ENCODE measurements at places on chromosomes 12 and 14.

GRCh38 chr12:14558473-14558959 lies 9.2 kb downstream of the PLBD1 start:
- no peak for DNase-seq

- DNase-seq = no peak
Observed at GRCh38 chr12:6960593-6961277, 9.6 kb downstream of the PTPN6 start.

GRCh38 chr12:92860521-92860920 lies 68.6 kb downstream of the EEA1 start:
- DNase-seq = no peak

DNA sequence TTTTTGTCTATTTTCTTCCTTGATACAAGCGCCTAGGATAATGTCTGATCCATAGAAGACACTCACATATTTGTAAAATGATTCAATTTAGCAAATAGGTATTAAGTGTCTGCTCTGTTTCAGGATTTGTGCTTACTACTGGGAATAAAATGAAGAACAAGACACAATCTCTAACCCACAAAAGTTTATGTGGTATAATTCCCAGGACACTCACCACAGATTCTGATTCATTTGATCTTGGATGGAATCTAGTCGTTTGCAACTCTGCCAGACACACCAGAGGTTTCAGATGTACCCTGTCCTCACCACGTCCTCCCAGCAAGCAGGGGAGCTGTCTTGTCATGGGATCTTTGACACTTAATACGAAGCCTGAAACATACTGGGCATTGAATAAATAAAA lies 208.3 kb downstream of the LRIG3 start:
- DNase-seq = no peak

GRCh38 chr14:68908803-68909202 lies 70.3 kb downstream of the ACTN1 start:
- DNase-seq = no peak

GRCh38 chr14:102878970-102879460 lies 43.4 kb upstream of the AMN start:
- no peak for DNase-seq

GRCh38 chr12:62642486-62642885 lies 175.9 kb downstream of the MON2 start:
- DNase-seq = no peak

DNA sequence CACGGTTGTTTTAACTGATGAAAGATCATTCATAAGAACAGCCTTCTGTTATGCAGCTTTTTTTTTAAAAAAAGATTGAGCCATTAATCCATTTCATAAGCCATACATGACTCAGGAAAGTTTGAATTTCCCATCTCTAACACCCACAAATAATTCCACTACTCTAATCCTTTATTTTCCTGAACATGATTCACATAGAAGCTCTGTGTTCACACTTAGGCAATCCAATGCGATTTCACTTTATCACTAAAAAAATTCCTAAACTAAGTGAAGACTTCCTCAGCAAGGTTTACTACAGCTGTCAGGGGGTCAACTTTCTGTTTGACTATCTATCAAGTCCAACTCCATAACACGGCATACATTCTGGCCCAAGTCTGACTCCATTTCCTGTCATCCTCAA lies 25.9 kb downstream of the PKP2 start:
- no peak for DNase-seq

DNA sequence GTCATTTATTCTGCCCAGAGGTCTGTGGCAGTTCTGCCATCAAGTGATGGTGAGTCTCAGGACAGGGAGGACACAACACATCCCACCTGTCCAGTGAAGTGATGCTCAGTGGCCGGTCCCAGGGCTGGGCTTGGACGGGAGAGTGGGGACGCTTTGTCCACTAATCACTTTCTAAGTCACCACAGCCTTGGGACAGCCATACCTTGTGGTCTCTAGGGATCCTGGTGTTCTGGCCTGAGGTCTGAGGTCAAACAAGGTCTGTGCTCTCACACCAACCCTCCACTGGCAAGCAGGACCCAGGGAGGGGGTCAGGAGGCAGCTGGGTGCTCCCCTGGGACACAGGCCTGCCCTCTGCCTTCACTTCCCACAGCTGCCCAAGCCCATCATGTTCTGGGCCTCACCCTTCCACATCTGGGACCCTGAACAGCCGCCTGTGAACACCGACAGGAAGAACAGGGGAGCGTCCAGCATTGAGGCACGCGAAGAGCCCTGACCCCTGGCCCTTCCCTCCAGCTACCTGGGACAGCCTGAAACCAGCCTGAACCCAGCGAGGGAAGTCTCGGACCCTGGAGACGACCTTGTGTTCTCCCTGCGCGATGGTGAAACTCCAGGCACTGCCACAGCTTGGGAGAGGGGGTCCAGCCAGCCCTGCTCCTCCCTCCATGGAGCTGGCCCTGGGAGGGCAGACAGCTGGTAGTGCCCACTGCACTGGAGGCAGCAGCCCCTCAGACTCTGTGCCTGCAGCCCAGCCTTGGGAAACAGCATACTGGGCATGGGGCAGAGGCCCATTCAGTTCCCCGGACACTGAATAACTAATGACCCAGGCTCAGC lies 19.7 kb upstream of the GPR132 start:
- no peak for DNase-seq

- no peak for DNase-seq
Observed at GRCh38 chr14:55122440-55122986, 6.5 kb upstream of the LGALS3 start.

DNA sequence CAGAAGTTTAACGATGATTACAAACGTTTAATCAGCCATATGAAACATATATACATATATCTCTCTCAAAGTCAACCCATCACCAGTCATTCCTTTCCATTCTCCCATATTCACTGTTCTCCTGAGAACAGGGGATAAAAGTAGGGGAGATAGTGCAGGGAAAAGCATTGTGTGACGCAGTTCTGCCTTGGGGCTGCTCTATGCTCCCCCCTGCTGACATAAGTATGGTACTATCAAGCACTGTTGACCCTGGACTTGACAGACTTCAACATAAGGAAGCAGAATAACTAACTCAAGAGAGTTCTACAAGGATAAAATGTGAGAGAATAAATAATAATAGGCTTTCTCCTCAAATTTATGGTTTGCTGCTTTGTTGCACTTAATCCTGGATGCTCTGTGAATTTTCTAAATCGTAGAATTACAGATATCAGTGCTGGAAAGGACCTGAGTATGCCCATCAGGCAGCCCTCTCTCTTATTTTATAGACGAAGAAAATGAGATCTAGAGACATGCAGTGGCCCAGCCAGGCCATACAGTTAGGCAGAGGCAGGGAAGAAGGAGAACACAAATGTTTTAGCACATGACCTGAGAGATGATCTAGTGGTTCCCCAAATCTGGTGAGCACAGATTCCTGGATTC lies 87.2 kb downstream of the SCN8A start:
- peak; percentile 1 for DNase-seq

DNA sequence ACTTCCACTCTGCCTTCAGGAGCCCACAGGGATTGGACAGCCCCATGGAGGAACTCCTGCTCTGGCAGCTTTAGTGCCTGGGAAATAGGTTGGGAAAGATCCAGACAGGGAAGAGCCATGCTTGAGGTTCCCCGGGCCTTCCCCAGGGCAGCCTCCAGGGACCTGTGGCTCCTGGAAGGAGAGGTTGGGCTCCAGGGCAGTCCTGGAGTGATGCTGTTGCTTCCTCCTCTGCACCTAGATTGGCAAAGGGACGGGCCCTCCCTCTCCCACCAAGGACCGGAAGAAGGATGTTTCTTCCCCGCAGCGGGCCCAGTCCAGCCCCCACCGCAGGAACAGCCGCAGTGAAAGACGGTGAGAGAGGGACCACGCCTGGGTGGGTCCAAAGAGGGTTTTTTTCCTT lies 16.5 kb downstream of the VASH1 start:
- DNase-seq = no peak

DNA sequence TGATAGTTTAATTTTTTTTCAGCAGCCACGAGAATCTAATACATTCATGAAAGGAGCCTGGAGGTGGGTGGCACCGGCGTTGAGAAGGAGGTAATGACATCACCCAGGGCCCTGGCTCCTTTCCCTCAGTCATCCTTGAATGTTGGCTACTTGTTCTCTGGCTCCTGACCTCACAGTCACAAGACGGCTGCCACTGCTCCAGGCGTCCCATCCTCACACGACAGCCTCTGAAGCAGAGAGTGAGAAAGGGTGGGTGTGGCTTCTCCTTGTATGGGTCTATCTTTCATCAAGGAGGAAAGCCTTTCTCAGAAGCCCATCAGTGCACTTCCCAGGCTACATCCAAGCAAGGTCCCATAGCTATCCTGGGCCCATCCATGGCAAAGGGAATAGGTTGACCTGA lies 207.6 kb upstream of the C14orf180 start:
- no peak for DNase-seq

GRCh38 chr14:92675976-92676375 lies 72.5 kb downstream of the LGMN start:
- DNase-seq = no peak

- DNase-seq = no peak
Observed at GRCh38 chr12:117867348-117867747, 101.4 kb downstream of the KSR2 start.

- no peak for DNase-seq
Observed at GRCh38 chr12:88591343-88591742, 11.1 kb upstream of the KITLG start.

- no peak for DNase-seq
Observed at GRCh38 chr12:60684988-60685655, 1089.3 kb downstream of the SLC16A7 start.

DNA sequence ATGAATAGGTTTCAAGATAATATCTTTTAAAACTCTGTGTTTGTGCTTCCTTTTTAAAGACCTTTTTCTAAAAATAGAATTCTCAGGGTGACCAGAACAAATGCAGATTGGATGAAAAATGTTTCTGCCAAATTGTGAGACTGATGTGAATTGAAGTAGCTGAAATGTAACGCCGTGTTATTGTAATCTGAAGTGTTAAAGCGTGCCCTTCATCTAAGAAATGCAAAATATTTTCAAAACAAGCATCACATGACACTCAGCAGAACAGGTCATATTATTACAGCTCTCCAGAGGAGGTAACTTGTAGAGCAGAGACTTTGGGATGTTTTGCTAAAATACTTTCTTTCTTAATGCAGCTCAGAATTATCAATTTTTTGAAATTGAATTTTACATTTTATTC lies 90.0 kb upstream of the PLEKHA5 start:
- no peak for DNase-seq

DNA sequence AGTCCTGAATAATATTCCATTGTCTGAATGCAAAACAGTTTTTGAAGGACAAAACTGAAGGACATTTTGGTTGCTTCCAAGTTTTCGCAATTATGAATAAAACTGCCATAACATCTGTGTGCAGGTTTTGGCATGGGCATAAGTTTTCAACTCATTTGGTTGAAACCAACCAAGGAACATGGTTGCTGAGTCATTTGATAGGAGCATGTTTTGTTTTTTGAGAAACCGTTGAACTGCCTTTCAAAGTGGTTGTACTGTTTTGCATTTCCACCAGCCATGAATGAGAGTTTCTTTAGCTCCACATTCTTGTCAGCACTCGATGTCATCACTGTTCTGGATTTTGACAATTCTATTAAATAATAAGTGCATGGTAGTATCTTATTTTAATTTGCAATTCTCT lies 23.0 kb upstream of the GSG1 start:
- no peak for DNase-seq

DNA sequence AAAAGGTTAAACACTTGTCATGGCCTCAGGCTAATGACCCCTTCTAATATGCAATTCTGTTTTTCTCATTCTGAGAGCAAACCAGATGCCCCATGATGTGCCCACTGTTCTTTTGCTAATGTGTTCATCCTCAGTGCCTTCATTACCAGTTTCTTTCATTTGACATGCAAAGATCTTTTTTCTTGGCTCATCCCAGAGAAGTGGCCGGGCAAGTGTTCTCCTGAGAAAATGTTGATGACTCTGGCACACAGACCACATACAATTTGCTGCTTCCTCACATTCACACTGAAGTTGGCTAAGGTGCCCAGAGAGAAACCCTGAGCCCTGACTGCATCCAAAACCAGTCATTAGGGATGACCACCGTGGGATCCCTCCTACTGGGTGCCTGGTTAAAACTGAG lies 833.3 kb downstream of the DIO2 start:
- DNase-seq = no peak

- DNase-seq = no peak
Observed at GRCh38 chr12:52686756-52687487, 6.7 kb upstream of the KRT1 start.

DNA sequence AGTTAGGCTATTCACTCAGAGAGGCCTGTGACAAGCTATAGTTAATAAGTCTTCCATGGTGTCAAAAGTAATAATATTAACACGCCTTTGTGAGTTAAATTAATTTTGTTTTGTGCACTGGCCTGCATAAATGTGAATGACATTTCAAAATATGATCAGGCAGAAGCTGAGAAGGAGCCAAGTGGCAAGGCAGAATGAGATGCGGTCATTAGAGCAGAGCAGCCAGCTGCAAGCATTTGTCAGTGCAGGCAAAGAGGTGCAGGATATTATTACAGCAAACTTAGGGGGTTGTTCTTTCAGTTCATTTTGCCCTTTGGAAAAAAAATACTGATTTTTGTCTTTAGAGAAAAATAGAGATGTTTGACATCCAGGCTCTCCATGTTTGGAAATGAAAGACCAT lies 364.5 kb downstream of the PAWR start:
- peak; percentile 19 for DNase-seq

GRCh38 chr12:16152885-16153673 lies 124.4 kb downstream of the SLC15A5 start:
- DNase-seq = no peak

DNA sequence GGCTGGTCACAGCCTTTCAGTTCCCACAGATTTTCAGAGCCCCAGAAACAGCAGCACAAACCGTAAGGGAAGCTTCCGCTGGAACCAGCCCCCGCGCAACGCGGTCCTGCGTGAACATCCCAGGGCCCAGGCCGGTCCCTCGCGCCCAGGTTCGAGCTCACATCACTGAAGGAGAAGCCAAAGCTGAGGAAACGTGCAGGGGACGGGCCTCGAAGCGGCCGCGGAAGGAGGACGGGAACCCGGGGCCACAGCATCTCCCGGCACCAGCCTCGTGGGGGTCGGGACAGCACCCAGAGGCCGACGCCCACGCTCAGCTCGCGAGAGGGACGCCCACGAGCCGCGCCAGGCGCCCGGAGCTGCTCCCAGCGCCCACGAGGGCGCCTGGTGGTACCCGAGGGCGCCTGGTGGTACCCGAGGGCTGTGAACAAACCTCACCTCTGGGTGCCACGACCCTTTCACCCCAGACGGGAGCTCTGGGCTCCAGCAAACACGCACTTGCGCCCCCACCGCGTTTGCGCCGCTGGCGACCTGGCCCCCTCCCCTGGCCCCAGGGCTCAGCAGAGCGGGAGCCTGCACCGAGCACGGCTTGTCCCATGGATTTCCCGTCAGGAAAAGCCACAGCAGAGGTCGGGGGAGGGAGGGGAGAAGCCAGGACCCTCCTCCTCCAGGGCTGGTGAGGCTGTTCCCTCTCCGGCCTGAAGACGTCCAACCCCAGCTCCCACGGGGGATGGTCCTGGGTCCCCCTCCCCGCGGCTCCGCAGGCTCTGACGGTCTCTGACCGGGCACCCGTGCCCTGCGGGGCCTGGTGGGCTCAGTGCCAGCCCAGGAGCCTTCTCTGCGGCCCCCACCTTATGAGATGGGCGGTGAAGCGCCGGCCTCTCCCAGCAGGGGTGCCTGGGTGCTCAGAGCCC lies 6.9 kb downstream of the LRCOL1 start:
- DNase-seq = no peak

All from NCI-H1092 (cell line).